ENCODE measurements at places on chromosomes 4 and X. TPM values are rescaled to one million over a fixed set of nuclear protein-coding genes. Genes with fewer than 3 reads are reported as not detected.

The DDX60 gene
- 24.1 TPM for total RNA-seq

The PLS3 gene
- total RNA-seq, result 0.48 TPM

The EGF gene
- not detected for total RNA-seq

- H3K27ac ChIP-seq, result no peak overlapping the region
- H3K27me3 ChIP-seq, result no peaks in the 10 kb centered on the region
- H3K36me3 ChIP-seq, result no peaks in the 10 kb centered on the region
- DNase-seq, result no peak
- H3K4me1 ChIP-seq, result no peaks in the 10 kb centered on the region
- H3K4me3 ChIP-seq, result no peak overlapping the region
These were observed 103.0 kb downstream of the PPEF1 start for GRCh38 chrX:18810416-18810815.

- DNase-seq, result peak; percentile 42
- H3K27me3 ChIP-seq, result no peaks in the 10 kb centered on the region
- H3K27ac ChIP-seq, result no peak overlapping the region
- H3K4me3 ChIP-seq, result no peak overlapping the region
These were observed 209.3 kb downstream of the GPC3 start for GRCh38 chrX:133776072-133776471.
